ENCODE measurements at places on chromosomes 1 and 21.

GRCh38 chr1:165317612-165318011 lies 38.9 kb downstream of the LMX1A start:
- no peak for DNase-seq

GRCh38 chr1:61230523-61230922 lies 148.2 kb downstream of the NFIA start:
- DNase-seq, result no peak

DNA sequence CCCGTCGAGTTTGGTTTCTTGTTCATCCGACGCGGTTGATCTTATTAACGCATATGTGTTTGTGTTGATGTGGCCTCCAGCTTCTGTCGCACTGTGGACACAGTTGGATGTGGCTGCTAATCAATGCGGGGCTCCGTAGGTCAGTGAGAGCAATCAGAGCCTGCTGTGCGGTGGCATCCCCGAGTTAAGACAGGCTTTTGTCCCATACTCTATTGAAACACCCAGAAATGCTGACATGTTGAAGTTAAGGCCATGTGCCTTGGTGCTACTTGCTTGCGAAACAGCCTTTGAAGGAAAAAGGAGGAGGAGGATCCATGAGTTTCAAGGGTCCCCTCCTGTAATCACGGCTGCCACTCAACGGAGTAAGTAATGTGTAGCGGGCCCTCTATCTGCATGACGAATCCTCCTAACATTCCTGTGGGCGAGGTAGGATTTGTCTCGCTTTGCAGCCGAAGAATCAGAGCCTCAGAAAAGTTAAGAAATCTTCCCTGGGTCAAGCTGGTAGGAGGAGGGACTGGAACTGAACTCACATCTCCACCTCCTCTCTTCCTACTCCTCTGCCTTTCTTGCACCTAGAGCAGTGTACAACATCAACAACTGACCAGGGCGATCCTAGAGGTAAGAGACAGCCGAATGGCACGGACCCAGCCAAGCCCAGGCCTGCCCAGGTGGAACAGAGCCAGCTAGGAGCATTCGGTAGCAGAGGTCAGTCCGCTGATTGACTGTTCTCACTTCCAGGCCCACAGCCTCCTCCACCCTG lies 19.5 kb downstream of the PDE9A start:
- no peak for DNase-seq

GRCh38 chr1:201452866-201453265 lies 16.1 kb downstream of the PHLDA3 start:
- DNase-seq, result no peak

- no peak for DNase-seq
Observed at GRCh38 chr1:70499695-70500094, 88.6 kb downstream of the CTH start.

- no peak for DNase-seq
Observed at GRCh38 chr1:44678626-44679025, 4.1 kb downstream of the ARMH1 start.

DNA sequence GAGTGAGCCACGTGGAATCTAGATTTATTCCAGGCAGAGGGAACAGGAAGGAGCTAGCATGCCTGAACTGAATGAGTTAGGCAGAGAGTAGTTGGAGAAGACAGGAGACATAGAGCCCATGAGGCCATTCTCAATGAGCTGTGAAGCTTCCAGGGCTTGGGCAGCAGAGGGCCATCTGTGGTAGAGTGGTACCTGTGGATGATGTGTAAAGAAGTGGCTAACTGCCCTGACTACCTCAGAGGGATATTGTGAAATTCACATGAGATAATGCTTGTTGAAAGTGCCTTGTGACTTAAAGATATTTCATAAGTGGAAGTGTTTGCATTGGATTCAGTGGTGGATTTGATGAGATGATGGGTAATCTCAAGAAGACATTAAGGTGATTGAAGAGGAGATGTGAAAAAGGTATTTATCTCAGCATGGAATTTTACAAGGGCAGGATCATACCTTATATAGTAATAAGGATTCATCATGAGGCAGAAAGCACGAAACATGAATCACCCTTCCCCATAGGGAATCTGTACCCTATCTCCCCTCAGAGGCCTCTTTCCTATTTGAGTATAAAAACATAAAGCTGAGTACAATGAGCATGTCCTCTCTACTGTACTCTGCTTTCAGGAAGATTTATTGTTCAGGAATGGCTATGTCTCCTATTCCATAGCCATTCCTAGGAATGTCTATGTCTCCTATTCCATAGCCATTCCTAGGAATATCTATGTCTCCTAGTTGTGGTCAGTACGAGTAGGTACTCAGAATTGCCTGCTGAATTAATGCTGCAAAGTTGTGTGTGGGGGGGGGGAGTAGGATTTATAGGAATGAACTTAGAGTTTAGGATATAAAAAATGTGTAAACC lies 146.8 kb downstream of the PAPPA2 start:
- no peak for DNase-seq

DNA sequence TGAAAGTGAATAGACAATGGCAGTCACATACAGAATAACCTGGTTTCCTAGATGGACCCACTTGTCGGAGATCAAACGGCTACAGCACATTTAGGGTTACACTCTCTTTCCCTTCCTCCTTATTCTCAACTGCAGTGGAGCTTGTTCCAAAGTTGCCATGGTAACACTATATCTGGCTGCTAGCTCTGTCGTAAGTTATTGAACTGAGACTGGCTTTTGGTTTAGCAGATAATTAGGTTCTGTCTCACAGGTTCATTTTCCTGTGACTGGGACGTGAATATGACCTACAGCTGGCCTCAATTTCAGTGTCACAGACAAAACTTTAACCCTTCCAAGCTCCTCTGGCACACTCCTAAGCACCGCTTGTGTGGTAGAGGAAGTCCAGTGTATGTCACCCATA lies 875.8 kb downstream of the USP25 start:
- no peak for DNase-seq

DNA sequence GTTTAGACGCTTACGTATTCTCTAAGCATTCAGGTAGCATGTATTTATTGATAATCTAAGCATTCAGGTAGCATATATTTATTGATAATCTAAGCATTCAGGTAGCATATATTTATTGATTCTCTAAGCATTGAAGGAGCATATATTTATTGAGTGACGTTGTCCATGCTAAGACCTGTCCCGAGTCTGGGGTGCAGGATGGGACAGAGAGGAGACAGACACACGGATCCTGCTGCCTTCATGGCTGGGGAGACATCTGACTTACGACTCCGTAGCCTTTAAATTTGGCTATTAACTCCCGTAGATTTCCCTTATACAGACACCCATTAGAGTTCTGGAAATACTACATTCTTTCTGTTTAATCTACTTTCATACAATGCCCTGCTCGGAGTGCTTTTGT lies 982 bp downstream of the SCCPDH start:
- DNase-seq, result no peak

Measured in GF-D8 (cell line).